ENCODE measurements at places on chromosomes 2 and 18.
A peak's percentile ranks its signal among the peaks of the same experiment; 100 is the strongest.

GRCh38 chr2:62731275-62731674 is 25.8 kb downstream of the EHBP1 start:
- DNase-seq: no peak

GRCh38 chr2:17441790-17442189 is 76.5 kb downstream of the RAD51AP2 start:
- DNase-seq: no peak

DNA sequence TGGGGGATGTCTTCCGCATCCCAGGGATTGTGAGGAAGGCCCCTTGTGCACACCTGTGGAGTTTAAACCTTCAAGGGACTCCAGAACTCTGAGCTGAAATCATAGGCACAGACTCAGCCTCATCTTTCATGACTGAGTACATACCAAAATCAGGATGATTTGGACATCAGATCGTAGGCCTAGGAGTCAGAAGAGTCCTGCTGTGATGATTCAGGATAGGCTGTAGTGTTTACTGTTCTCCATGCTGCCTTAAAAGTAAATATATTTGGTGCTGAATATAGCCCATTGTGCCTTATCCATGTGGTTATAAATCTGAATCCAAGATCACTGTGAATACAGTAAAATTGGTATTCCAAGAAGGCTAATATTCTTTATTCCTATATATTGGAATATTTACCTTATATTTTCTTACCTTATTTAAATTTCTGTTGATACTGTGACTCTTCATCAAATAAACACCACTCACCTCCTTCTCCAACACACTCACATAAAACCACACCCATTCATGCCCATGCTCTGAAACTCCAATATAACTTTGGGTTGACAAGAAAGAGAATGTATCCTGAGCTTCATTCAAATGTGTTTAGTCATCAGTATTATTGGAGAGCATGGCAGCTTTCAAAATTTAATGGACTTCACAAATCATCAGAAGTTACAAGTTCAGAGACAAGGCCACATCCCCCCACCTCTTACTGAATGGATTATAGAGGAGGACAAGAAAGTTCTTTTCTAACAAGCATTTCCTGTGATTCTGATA is 561.4 kb upstream of the LINC00305 start:
- no peak for DNase-seq

- peak; percentile 21 for DNase-seq
Measured at GRCh38 chr18:12092398-12093229, 1.0 kb upstream of the ANKRD62 start.

GRCh38 chr2:126749537-126749936 is 93.6 kb downstream of the GYPC start:
- DNase-seq: peak; percentile 22

DNA sequence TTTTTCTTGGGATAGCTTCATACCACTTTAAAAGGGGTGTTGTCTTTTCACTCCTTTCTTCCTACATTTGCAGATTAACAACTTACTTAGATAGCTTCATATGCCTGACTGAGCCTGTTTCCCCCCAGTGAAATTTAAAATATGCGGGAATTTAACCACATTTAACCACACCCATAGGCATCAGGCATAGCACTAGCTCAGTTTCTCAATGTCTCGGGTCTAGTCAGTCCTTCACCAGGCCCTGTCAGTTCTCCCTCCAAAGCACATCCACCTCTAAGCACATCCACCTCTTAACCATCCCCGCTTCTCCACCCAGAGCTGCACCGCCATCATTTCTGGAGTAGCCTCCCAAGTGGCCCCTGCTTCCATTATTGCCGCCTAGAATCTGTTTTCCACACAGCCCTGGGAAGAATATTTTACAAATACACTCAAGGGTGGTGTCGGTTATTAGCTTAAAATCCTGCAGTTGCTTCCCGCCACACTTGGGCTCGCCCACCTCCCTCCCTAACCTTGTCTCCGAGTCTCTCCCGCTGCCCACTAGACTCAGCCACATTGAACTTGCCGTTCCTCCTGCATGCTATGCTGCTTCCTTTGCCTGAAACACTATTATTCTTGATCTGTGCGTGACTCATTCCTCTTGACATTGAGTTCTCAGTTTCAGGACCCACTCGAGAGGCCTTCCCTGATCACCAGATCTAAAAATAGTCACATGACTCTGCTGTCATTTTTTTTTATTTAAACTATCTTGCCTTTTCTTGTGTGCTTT is 68.3 kb downstream of the SPTBN1 start:
- DNase-seq: no peak

GRCh38 chr2:208256192-208256782 is 1.4 kb upstream of the IDH1 start:
- no peak for DNase-seq

DNA sequence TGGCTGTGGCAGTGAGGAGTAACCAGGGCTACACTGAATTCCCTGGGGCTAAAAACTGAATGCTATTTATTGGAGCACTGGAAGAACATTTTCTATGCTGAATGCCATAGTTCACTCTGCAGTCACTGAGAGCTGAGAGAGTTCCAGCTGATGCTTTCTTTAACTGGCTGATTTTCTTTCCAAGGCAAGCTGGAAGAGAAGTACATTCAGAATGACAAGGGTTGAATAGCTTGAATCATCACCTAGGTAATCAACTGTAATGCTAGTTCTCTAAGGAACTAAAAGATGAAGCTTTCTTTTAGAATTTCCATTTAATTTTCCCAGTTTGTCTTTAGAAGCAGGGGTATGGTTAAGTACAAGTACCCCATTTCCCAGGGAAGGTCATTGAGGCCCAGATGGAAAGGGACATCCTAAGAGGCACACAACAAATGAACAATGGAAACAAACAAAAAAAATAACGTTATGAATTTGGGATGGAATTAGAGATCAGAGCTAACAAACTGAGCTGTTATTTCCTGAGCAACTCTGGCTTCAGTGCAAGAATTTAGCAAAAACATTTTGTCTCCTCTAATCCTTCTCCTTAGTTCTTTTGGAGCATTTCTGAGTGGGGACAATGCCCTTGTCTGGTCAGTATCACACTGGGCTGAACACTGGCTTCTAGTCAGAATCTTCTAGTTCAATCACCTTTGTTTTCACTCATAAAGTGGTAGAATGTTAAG is 132.8 kb upstream of the REG3A start:
- no peak for DNase-seq

DNA sequence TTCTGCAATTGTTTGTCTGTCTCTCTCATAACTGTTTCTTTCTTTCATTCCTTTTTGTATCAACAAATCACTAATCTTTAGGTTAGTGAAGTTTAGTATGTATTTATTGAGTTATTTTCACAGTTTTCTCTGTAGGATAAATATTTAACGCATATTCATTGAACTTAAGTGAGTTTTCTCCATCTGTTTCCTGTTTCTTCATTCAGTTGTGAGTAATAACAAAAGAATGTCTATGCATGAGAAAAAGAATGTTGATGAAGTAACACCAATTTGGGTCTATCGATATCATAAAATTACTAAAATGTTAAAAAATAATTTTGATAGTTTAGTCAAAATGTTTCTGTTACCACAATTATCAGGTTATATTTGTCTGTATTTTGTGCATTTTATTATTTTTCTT is 948.0 kb downstream of the DSC3 start:
- DNase-seq: no peak

- no peak for DNase-seq
Measured at GRCh38 chr18:13418013-13418710, 199.6 kb downstream of the LDLRAD4 start.

GRCh38 chr2:239822146-239822831 is 202.9 kb downstream of the NDUFA10 start:
- peak; percentile 0 for DNase-seq

- peak; percentile 62 for DNase-seq
Measured at GRCh38 chr2:205198140-205198525, 484.2 kb upstream of the NRP2 start.

GRCh38 chr2:85066006-85066740 is 67.0 kb upstream of the TCF7L1 start:
- no peak for DNase-seq

DNA sequence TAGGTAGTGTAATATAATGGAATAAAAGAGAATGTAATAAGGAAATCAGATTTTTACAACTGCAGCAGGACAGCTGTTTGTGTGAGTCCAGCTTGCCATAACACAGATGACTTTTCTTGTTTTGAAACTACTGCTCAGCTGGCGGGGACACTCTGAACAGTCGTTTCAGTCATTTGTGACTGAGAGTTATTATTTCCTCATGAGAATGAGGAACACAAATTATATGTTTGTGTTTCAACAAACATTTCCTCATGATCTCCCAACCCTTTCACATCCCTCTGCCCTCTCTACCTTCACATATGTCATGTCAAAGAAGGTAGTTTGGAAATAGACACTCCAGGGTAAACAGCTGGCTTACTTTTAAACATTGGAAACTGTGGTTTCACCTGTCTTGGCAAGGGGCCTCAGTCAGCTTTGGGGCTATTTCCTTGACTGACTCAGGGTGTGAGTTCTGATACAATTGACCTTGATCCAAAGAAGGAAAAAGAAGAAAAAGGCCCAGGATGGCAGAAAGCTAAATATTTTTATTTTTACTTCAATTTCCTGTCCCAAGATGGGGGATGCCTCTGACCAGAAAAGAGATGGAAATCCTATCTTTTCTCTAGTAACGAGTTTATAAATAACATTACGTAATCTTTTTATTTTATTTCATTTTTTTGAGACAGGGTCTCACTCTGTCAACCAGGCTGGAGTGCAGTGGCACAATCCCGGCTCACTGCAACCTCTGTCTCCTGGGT is 593 bp downstream of the SP140L start:
- no peak for DNase-seq

- no peak for DNase-seq
Measured at GRCh38 chr18:23809415-23809814, 120.2 kb downstream of the LAMA3 start.

DNA sequence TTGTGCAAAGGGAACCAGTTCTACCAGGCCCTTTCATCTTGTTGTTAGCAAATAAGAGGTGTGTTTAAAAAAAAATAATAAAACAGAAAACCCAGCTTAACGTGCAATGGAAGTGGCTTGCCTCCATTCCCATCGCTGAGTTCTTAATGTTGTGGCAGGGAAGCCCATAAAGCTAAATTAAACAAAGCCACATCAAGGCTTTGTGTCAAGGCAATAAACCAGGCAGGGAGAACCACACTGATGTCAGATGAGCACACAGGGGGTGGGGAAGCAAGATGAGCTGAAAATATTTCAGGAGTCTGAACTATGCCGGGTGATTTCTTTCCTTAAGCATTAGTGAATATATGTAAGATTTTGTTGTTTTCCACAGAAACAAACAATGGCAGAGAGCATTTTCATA is 73.5 kb downstream of the PHLPP1 start:
- no peak for DNase-seq

- DNase-seq: no peak
Measured at GRCh38 chr2:23745726-23746105, 181.2 kb downstream of the ATAD2B start.

- DNase-seq: peak; percentile 75
Measured at GRCh38 chr2:46813020-46813415, 102.6 kb downstream of the MCFD2 start.

- DNase-seq: no peak
Measured at GRCh38 chr2:16100006-16100405, 159.7 kb downstream of the MYCN start.

DNA sequence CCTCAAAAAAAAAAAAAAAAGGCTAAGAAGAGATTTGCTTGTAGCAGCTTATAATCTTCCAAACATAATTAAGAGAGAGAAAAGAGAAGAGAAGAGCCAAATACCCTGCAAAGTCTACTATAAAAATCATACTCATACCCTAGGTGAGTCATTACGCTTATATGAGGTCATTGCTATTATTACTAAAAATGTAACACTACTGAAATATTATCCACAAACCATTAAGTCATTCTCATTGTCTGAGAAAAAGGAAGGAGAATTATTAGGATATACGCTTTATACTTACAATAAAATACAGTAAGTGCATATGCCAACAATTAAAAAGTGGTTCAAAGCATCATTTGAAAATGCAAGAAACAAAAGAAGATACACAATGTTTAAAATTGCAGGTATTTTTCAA is 66.5 kb downstream of the COLEC12 start:
- no peak for DNase-seq

GRCh38 chr2:112996635-112997034 is 8.6 kb upstream of the IL36A start:
- no peak for DNase-seq

DNA sequence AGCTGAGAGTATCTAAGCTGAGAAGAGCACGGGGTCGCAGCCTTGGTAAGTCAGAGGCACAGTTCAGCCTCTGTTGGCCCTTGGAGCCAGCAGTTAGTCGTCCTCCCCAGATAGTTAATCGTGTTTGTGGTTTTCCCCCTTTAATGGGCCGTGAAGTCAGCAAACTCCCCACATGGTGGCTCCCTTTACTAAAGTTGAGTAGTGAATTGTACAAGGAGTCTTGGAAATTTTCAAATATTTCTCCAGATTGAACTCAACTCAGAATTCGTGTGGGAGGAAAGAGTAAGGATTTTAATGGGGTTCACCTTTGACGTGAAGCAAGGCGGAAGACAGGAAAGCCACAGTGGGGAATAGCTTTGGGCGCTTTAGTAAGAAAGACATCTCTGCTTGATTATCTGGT is 2.4 kb upstream of the ADCYAP1 start:
- no peak for DNase-seq

GRCh38 chr2:42957109-42957860 is 164.9 kb upstream of the HAAO start:
- DNase-seq: no peak

GRCh38 chr18:37270038-37270665 is 295.4 kb downstream of the CELF4 start:
- DNase-seq: peak; percentile 44

- no peak for DNase-seq
Measured at GRCh38 chr2:215451012-215451756, 15.3 kb upstream of the FN1 start.

DNA sequence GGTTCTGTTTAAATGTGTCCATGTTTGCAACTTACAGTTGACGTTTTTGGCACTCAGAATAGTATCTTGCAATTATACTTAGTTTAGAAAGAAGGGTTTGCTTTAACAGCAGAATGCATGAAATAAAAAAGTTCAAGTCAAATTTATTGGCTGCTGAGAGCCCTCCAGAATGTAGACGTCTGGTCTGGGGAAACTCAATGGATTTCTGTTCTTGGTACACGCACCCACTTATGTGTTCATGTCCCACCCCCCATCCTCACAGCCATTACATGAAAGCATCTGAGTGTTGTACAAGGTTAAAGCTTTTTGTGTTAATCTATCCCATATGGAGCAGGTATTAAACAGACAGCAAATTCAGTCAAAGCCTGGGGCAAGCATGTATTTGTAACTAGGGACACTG is 219.5 kb downstream of the SOX11 start:
- no peak for DNase-seq

GRCh38 chr18:77067291-77068061 is 65.1 kb downstream of the MBP start:
- DNase-seq: peak; percentile 58

- DNase-seq: no peak
Measured at GRCh38 chr2:160752475-160753330, 259.1 kb upstream of the RBMS1 start.

GRCh38 chr2:69299772-69300516 is 87.1 kb downstream of the GFPT1 start:
- no peak for DNase-seq

DNA sequence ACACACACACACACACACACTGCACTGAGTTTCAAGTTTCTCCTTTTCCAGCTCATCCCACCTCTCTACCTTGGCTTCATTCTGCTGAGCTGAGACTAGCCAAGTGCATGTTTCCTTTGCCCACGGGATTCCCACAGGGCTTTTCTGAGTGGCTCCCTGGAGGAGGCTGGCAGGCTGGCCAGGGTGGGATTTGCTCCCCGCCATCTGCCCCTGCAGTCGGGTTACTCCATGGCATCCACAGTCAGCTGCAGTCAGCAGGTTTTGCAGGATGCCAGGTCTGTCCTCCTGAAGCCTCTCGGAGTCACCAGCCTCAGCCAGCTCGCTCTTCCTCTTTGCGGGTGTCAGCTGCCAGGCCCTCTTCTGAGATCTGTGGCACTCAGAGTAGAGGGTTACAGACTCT is 783.7 kb upstream of the SOX11 start:
- DNase-seq: no peak
